ENCODE measurements at places on chromosomes 13 and 19.

DNA sequence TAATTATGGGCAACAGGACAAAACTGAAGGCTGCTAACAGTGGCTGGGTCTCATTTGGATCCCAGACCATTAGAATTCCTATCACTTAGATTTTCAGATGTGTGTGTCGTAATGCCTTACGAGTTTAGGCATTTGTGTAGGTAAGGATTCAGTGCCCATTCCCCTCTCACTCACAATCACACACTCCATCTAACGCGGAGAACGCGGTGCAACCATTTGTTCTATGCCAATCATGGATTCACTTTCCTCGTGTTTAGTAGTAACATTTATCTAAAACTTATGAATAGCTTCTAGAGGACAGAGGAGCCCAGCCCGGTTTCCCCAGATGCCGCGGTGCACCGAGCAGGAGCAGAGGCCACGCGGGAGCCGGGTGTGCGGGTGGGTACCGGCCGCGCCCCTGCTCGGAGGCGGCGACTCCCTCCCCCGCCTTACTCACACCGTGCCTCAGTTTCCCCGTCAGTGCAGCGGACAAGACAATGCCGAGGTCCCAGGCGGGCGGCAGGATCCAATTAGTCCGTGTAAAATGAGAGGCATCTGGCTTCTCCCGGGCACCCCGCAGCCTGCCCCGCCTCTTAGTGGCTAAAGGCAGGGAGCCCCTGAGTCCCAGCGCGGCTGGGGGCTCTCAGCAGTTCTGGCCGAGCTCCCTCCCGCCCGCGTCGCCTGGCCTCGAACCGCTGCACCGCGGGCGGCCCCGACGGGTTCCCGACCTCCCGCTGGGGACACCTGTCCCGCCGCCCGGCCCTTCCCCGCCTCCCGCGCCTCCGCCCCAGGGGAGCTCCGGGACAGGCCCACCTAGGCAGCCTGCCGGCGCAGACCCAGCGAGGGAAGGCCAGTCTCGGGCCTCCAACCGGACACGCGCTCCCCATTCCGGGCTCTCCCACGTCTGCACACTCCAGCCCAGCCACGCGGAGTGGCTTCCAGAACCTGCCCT lies 5.9 kb upstream of the C1QTNF9B start:
- DNase-seq = no peak

- DNase-seq = no peak
Measured at GRCh38 chr13:48539550-48539949, 6.7 kb upstream of the RCBTB2 start.

DNA sequence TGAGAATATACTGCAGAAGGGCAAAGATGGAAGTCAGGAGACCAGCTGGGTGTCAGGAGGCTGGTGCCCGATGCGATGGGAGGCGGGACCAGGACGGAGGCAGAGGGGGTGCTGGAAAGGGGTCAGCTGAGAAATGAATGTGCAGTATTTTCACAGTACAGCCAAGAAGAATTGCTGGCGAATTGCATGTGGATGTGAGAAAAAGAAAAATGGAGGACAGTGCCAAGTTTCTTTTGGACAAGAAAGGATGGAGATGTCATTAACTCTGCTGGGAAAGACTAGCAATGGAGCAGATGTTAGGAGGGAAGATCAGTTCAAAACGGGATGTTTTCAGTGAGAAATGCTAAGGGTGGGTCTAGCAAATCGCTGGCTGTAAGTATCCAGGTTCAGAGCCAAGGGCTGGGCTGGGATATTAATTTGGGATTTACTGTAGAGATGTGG lies 7.0 kb downstream of the CRYL1 start:
- no peak for DNase-seq

DNA sequence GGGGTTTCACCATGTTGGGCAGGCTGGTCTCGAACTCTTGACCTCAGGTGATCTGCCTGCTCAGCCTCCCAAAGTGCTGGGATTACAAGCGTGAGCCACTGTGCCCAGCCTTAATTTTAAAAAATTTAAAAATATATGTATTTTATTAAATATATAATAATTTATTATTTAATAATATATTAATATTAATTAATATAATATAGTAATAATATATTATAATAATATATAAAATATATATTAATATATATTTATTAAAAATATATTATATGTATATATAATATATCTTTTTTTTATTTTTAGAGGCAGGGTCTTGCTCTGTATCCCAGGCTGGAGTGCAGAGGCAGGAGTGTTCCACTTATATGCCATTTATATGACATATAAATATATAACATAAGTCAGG lies 52.9 kb upstream of the ADGRE1 start:
- no peak for DNase-seq

- no peak for DNase-seq
Measured at GRCh38 chr13:95457294-95457693, 95.2 kb upstream of the CLDN10 start.

- no peak for DNase-seq
Measured at GRCh38 chr19:16544473-16545231, 2.4 kb upstream of the CHERP start.

- peak; percentile 16 for DNase-seq
Measured at GRCh38 chr13:74289861-74290773, 155.9 kb upstream of the KLF12 start.

DNA sequence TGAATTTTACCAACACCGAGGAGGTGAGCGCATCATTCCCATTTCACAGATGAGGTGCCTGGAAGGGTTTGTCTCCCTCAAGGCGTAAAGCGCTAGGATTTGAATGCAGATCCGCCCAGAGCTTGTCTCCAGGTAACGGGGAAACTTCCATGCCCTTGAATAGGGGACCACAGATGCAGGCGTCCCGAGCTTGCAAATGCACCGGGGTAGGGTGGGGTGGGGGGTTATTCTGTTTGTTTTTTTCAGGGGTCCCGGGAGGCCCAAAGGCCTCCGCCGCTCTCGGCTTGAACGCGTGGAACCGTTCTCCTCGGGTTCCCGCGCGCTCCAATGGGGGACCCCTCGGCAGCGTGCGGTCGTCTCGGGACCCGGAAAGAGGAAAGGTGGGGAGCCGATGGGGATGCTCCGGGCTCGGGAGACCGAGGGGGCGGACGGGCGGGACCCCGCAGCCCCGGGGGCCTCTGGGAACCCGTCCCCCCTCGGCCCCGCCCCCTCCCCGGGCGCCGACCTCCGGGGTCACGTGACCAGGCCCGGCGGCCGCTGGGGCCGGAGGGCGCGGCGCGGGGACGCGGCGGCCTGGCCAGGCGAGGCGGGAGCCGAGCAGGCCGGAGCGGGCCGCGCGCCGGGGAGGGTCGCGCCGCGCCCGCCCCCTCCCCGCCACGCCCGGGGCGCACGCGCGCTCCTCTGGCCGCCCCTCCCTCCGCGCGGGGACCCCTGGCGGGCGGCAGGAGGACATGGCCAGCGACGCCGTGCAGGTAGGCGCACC lies at the start of gene PKN1:
Gene PKN1 (plus strand): TSS at position 516 of the 763 bp plus-strand sequence. CDS start 216 bp downstream, at position 732.
- DNase-seq = no peak

DNA sequence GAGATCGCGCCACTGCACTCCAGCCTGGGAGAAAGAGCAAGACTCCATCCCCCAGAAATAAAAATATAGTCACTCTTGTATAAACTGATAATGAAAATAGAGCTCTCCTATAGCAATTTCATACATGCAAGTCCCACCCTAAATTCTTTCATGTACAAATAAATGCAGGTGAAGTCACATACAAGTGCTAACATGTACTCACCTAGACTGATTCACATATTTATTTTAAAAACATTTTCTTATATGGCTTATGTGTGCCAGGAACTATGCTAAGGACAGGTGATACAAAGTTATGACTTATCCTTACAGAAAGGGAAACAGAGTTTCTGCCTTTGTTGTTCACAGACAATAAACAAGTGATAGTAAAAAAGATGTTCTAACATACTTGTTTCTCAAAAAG lies 32.0 kb downstream of the USP12 start:
- DNase-seq = no peak
